CD4-positive, alpha-beta T cell treated with Interleukin-15 for 1 hour (primary cell): ENCODE measurements at places on chromosomes 11 and 22.

GRCh38 chr22:37633625-37634416, 5.6 kb upstream of the SH3BP1 start:
- peak; percentile 81 for DNase-seq

- DNase-seq = no peak
These were observed 1098.6 kb upstream of the CCDC90B start for GRCh38 chr11:84384731-84385130.

DNA sequence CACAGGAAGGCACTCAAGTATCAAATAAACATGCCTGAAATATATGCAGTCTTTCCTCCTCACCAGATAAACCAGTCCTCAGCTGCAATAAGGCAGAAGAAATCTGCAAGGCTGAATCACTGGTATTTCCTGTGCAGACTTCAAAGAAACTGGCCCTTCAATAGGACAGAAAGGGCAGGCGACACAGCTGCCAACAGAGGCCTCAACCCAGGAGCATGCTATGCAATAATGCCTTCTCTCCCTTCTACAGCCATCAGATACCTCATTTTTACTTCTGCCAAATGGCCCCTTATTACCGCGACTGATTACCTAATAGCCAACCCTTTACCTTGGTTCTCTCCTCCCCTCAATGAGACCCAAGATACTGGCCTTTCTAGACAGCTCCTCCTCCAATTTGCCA, 8.0 kb downstream of the NUMA1 start:
- no peak for DNase-seq

GRCh38 chr11:3367221-3367620, 11.7 kb downstream of the ZNF195 start:
- no peak for DNase-seq

GRCh38 chr22:46857142-46857884, 94.9 kb downstream of the TBC1D22A start:
- no peak for DNase-seq

DNA sequence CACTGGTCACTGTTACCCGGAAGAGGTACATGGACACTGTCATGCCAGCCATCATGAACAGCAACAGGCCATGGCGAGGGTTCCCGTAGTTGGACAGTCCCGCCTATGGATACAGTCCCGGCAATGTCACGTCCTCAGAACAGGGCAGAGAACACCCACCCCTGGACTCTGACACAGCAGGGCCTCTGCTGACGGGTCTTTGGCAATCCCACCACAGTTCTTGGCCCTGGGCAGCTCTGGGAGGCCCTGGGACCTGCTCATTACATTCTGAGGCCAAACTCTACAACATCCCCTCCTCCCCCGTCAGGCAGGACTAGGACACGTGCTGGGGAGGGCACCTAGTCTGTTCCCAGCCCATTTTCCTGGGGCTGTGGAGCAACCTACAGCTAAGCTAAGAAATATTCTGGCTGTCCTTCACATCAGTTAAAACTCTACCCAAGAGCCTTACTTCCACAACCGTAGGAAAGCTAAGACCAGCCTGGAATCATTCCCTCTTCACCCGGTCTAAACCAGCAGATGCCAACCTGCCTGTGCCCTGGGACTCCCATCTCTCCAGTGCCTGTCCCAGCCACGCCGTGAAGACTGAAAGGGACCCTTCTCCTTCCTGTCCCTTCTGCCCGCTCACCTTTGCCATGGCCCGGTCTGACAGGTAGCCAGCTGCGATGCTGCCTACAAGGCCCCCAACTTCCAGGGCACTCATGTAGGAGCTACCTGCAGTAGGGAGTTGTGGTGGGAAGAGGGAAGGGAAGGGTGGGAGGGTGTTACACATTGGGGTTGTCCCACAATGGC, 4.5 kb downstream of the SLC37A4 start:
- no peak for DNase-seq

DNA sequence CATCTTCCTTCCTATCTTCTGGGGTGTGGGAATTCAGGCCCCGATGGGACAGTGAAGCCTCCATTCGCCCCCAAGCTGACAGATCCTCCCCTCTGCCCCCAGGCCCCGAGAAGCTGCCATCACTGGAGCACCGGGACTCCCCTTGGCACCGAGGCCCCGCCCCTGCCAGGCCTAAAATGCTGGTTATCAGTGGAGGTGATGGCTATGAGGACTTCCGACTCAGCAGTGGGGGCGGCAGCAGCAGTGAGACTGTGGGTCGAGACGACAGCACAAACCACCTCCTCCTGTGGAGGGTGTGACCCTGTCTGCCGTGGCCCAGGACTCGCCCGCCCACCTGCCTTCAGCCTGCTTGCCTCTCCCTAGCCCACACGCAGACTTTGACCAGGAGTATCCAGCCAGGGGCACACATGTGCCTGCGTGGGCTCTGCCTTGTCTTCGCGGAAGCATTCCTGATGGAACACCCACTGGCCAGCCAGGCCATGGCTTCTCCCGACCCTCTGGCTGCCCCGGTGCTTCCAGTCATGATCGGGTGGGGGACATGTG, 8.6 kb upstream of the RELT start:
- no peak for DNase-seq

DNA sequence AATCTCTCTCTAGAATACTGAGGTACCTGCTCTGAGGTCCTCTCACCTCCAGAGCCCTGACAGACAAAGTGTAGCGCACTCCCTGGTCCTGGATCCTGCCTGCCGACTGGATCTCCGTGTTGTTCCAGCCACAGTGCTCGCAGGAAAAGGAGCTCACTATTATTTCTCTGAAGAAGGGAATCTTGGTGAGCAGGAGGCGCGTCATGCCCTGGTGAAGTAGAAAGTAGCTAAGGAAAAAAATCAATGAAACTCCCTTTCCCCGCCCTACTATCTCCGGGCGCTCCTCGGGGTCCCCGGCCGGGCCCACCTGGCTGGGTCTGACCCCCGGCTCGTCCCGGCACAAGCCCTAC, 412 bp downstream of the ZPR1 start:
- no peak for DNase-seq

DNA sequence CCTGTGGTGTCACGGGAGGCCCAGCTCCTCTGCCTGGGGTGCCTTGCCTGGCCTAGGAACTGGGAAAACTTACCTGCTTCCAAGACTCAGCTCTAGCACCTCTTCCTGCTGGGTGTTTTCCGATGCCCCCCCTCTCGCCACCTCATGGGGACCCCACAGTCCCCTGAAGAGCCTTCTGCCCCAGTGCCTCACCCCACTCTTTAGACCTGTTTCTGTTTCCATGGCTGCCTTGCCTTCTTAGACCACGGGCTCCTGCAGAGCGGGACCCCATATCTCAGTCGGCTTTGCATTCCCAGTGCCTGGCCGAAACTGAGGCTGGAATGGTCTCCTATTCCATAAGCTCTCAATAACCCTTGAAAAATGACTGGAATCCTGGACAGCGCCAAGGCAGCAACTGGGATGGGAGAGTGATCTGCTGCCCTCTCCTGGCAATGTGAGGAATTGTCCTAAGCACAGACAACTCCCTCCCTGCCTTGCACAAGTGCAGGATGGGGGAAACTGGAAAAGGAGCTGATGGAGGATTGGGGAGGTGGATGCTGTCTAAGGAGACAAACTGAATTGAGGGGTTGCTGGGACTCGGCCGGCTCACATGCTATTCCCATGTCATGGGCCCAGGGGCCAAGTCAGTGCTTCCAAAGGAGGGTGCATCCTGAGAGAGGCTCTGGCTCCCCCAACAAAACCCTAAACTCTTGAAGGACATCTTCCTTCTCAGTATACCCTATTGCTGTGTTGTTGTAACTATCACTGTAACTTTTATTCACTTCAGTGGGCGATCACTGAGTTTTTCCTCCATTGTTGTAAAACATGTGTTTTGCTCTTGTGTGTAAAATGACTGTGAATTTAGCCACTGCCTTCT, 26.6 kb upstream of the IL17RA start:
- peak; percentile 29 for DNase-seq

- no peak for DNase-seq
These were observed 40.3 kb downstream of the SIK2 start for GRCh38 chr11:111642542-111642941.

- DNase-seq = peak; percentile 52
These were observed 37.3 kb upstream of the RBFOX2 start for GRCh38 chr22:36065775-36066544.

DNA sequence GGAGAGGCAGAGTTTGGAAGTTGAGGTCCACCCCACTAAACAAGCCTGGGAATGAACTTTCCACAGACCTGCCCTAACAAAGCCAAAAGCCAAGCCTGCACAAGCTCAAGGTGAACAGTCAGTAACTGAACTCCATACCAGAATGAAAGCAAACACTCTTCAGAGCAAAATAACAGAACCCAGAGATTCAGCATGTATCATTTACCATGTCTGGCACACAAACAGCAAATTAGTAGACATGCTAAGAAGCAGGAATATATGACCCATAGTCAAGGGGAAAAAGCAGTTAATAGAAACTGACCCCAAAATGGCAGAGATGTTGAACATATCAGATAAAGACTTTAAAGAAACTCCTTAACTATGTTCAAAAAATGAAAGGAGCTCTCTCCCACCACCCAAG, 31.3 kb downstream of the TBX1 start:
- no peak for DNase-seq

- DNase-seq = no peak
These were observed 235.5 kb upstream of the ANO3 start for GRCh38 chr11:26096451-26096850.

- no peak for DNase-seq
These were observed 65.0 kb upstream of the TTC12 start for GRCh38 chr11:113249491-113249763.

DNA sequence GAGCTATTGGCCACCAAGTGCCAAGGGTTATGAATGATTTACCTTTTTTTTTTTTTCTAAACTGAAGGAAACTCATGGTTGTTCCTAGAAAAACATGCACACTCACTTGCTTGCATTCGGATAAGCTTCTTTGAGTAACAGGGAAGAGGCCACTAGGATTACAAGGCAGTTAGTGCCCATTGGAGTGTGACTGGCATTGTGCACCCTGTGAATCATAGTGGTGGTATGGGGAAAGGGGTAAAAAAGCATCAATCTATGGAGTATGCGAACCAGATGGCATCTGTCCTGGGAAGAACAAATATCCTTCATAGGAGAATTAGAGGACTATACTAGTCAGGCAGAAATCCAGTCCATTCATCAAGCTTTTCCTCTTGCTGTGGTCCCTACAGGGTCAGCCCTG, 24.2 kb downstream of the CD44 start:
- no peak for DNase-seq

DNA sequence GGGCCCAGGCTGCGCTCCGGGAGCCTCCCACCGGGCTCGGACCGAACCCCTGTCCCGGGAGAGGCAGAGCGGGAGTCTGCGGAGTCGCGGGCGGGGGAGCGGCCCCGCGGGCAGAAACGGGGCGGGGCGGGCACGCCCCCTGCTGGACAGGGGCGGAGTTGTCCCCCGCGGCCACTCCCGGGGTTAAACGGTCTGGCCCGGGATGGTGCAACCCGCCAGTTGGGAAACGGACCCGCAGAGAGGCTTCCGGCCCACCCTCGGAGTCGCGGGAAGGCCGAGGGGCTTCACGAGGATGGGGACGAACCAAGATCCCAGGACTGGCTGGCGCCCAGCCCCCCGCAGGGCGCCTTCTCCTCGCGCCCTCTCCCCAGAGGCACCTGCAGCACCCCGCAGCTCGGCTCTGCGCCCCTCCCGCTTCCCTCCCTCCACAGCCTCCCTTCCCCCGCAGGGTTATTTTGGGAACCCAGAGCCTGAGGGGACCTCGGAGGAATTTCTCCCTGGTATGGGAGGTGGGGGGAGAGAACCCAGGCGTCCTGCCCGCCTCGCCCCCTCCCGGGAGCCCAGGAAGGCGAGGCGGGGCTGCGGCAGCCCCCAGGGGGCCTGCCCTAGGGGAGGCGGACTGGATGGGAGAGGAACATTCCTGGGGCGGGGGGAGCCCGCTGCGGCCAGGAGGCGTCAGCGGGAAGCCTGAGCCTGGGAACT, 902 bp downstream of the RASGRP2 start:
- peak; percentile 73 for DNase-seq

GRCh38 chr11:25593221-25593620, 738.7 kb upstream of the ANO3 start:
- no peak for DNase-seq

DNA sequence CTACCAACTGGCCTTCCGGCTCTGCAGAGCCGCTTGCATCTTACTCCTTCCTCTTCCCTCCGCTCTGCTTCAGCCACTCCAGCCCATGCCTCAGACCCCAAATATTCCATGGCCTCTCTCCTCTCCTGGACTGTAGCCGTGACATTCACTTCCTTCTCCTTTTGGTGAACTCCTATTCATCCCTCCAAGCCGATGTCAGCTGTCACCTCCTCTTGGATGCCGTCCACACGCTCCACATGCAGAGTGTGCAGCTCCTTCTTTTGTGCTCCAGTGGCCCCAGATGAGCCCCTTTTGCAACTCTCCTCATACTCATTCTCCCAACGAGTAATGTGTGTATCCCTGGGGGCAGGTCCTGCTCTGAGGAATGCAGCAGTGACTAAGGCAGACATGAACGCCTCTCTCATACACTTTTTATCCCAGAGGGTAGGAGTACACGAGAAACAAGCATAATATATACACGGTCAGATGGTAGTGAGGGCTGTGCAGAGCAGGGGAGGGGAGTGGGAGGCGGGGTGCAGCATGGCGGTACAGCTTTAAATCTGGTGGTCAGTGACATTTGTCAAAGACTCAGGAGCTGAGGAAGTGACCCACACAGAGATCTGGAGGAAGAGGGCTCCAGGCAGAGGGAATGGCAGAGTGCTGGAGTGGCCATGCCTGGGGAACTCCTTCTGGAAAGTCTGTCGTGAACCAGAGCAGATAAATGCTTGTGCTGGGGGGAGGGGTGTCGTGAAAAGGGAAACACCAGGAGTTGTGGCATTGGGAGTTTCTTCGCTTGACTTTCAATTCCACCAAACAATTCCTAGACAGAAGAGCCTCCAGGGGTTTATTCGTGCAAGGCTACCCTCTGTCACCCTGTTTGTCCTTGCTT, 83.8 kb upstream of the ATXN10 start:
- no peak for DNase-seq

DNA sequence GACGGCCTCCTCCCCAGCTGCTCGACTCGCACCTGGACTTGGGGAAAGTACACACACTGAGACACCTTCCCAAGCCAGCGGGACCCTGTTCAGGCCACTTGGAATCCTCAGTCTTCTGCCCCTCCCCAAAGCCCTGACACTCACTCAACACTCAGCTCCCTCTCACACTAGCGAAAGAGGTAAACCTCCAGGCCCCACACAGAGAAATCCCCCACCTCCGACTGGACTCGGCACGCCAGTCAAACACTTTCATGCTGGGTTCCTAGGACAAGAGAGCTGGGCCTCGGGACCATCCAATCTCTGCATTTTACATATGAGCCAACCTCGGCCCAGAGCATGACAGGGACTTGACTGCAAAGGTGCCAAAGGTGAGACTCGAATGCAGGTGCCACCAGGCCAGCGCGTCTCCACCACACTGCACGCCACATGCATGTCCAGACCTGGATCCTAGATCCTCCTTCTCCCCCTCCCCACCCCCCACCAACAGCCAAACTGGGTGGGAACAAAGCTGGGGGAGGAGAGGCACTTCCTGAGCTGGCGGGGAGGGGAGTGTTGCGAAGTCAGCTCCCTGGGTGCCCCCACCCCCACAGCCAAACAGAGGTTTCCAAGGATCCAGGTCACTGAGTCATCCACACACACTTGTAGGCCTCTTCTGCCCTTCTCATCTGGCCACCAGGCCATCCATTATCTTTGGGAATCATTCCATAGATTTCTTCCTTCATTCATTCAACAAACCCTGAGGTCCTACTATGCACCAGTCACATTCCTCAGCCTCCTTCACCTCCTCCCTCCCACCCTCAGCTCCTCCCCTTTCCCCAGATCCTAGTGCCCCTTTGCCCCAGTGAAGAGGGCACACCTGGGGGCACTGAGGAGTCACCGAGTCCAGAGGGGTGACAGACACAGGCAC, 10.7 kb upstream of the CD5 start:
- peak; percentile 64 for DNase-seq

- no peak for DNase-seq
These were observed 538.1 kb downstream of the SOX6 start for GRCh38 chr11:15818132-15818842.

GRCh38 chr22:45828841-45829240, 148.1 kb downstream of the WNT7B start:
- no peak for DNase-seq
